ENCODE measurements at places on chromosomes 2 and 18.

DNA sequence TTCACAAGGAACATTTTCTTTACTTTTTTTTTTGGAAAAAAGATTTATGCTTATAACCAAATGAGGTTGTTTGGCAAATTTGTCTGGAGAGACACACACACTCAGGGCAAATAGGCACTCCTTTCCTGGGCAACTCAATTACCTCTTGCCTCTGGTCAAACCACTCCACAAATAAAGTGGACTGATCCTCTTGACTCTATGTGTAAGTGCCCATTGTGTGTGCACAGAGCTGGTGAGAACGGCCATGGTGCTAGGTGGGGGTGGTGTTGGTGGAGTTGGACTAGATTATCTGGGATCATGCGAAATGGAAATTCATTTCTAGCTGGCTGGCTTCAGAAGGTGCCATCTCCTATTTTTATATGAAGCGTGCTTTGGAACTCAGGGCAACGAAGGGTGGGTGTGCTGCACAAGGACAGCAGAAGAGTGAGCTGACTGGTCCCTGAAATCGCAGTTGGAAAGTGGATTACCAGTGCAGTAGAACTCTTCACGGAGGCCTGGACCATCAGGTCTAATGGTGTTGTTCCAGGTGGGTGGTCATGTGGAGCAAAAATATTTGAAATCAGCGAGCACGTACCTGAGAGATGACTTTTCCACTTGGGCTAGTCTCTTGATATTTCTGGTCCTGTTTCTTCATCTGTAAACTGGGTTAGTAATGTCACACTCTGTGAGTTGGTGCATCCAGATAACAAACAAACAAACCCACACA is 149.9 kb downstream of the RPIA start:
- DNase-seq, result no peak
- H3K4me3 ChIP-seq, result no peak overlapping the region
- no peak overlapping the region for H3K27ac ChIP-seq
- no peaks in the 10 kb centered on the region for H3K4me1 ChIP-seq
- H3K36me3 ChIP-seq, result no peaks in the 10 kb centered on the region

- DNase-seq, result no peak
- H3K27ac ChIP-seq, result no peak overlapping the region
- H3K27me3 ChIP-seq, result no peaks in the 10 kb centered on the region
- no peaks in the 10 kb centered on the region for H3K36me3 ChIP-seq
- H3K4me1 ChIP-seq, result no peaks in the 10 kb centered on the region
These were observed 56.2 kb downstream of the HNMT start for GRCh38 chr2:138020432-138020831.

GRCh38 chr2:199704358-199705238 is 146.4 kb downstream of the FTCDNL1 start:
- no peaks in the 10 kb centered on the region for H3K27me3 ChIP-seq
- H3K4me3 ChIP-seq, result no peak overlapping the region
- DNase-seq, result no peak
- H3K36me3 ChIP-seq, result no peaks in the 10 kb centered on the region
- no peak overlapping the region for H3K27ac ChIP-seq

DNA sequence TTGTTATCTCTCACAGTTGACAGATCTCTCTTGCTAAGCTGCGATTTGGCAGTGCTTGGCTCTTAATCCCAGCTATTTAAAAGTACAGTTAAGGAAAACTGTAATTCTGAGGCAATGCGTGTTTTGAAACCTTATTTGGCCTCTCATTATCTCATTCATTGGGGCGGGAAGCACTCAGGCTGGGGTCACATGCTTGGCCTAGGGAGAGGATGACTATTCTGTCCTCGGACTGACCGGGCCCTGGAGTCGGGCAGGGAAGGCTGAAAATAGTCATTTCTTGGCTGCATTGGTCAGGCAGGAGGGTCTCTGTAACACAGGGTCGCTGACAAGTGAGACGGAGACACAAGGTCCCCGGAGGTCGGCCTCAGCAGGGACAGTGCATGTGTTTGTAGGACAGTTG is 20.2 kb upstream of the EMILIN2 start:
- no peak overlapping the region for H3K27ac ChIP-seq
- no peak for DNase-seq
- no peaks in the 10 kb centered on the region for H3K4me1 ChIP-seq
- no peaks in the 10 kb centered on the region for H3K36me3 ChIP-seq

- H3K27me3 ChIP-seq, result peaks cover 32% of the 10 kb centered on the region
- DNase-seq, result no peak
- H3K4me1 ChIP-seq, result no peaks in the 10 kb centered on the region
- H3K4me3 ChIP-seq, result no peak overlapping the region
These were observed 5.9 kb downstream of the GBX2 start for GRCh38 chr2:236162031-236162845.

DNA sequence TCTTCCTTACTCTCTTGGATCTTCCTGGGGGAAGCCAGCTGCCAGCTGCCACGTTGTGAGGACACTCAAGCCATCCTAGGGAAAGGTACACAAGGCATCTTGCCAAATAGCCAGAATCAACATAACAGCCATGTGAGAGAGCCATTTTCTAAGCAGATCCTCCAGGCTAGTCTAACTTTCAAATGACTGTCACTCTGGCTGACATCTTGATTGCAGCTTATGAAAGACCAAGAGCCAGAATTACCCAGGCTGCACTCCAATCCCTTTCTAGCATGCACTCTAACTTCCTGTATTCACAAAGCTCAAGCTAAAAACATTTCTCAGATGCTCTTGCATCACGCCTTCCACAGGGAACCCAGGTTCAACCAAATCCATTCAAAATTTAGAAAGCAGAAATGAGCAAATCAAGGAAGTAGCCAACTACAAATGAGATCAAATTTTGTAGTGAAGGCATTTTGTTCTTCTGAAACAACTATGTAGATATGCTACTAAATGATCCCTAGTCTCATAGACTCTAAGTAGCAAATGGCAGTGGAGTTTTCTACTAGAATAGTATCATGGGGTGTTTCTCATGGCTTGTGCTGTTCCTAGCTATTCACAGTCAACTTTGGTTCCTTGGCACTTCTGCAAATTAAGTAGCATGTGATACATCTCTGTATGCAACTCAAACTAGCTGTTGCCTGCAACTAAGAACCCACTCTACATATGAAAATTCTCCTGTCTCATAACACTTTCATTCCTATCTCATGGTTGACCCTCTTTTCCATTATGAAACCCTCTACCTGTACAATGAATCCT is 281.9 kb downstream of the ZEB2 start:
- no peaks in the 10 kb centered on the region for H3K27me3 ChIP-seq
- H3K4me3 ChIP-seq, result no peak overlapping the region
- no peaks in the 10 kb centered on the region for H3K36me3 ChIP-seq
- no peak for DNase-seq
- no peak overlapping the region for H3K27ac ChIP-seq

DNA sequence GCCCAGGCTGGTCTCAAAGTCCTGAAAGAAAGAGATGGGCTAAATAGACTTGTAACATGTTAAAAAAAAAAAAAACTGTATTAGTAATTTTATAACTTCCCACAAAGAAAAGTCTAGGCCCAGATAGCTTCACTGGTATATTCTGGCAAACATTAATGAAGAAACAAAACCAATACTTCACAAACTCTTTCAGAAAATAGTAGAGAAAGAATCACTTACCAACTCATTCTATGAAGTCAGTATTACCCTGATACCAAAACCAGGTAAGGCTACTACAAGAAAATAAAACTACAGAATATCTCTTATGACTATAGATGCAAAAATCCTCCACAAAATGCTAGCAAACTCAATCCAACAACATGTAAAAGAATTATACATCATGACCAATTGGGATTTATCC is 59.9 kb upstream of the ODC1 start:
- H3K27ac ChIP-seq, result no peak overlapping the region
- no peak for DNase-seq
- H3K27me3 ChIP-seq, result no peaks in the 10 kb centered on the region
- no peak overlapping the region for H3K4me3 ChIP-seq
- no peaks in the 10 kb centered on the region for H3K4me1 ChIP-seq

GRCh38 chr2:16140771-16141640 is 200.7 kb downstream of the MYCN start:
- no peak overlapping the region for H3K4me3 ChIP-seq
- H3K36me3 ChIP-seq, result no peaks in the 10 kb centered on the region
- DNase-seq, result no peak
- H3K27ac ChIP-seq, result no peak overlapping the region
- no peaks in the 10 kb centered on the region for H3K27me3 ChIP-seq
- H3K4me1 ChIP-seq, result no peaks in the 10 kb centered on the region

GRCh38 chr2:108935271-108935741 is 53.7 kb downstream of the EDAR start:
- no peak overlapping the region for H3K27ac ChIP-seq
- H3K4me3 ChIP-seq, result no peak overlapping the region
- DNase-seq, result peak; percentile 68
- no peaks in the 10 kb centered on the region for H3K36me3 ChIP-seq
- H3K27me3 ChIP-seq, result no peaks in the 10 kb centered on the region

DNA sequence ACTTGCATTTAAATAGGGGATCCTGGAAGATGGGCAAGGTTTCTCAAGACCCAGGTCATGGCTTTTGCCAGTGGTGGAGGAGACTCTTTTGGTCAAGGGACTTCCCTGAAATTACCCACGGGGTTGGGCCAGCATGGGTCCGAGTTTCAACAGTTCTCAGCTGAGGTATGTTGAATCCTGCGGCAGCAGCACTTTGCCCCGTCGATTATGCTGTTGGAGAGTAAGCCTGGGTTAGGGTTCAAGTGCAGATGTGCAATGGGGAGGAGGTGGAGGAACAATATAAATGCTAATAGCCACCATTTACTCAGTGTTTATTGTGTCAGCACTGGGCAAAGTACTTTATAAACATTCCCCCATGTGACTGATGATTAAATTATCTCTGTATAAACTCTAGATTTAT is 96.0 kb upstream of the GATA6 start:
- no peaks in the 10 kb centered on the region for H3K36me3 ChIP-seq
- no peak for DNase-seq
- H3K27me3 ChIP-seq, result no peaks in the 10 kb centered on the region
- no peaks in the 10 kb centered on the region for H3K4me1 ChIP-seq
- H3K4me3 ChIP-seq, result no peak overlapping the region

DNA sequence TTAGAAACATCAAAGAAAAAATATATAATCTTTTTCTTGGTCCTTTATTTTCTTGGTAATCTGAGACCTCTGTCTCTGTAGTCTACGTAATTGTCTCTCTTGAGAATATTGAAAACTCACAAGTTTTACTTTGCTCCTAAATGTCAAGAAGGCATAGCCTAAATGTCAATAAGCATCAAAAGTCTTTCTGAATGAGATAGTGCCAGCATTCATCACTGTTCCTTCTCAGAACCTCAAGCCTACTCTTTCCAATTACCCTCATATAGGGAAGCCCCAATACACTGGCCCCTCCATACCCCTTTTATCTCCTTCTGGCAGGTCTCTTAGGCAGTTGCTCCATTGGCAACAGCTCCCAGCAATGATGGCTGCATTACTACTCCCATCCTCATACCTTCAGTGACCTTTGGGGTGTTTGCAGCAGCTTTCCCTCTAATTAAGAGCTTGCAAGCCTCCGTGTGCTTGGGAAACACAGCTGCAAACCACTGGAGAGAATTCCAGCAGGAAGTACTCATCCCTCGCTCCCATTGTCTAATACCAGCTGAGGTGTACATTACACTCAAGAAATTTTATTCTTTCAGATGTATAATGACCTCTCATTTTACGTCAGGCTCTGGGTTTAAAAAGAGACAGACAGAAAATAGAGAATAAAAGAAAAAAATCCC is 95.8 kb downstream of the KYNU start:
- H3K27ac ChIP-seq, result no peak overlapping the region
- H3K36me3 ChIP-seq, result no peaks in the 10 kb centered on the region
- DNase-seq, result no peak
- no peak overlapping the region for H3K4me3 ChIP-seq

DNA sequence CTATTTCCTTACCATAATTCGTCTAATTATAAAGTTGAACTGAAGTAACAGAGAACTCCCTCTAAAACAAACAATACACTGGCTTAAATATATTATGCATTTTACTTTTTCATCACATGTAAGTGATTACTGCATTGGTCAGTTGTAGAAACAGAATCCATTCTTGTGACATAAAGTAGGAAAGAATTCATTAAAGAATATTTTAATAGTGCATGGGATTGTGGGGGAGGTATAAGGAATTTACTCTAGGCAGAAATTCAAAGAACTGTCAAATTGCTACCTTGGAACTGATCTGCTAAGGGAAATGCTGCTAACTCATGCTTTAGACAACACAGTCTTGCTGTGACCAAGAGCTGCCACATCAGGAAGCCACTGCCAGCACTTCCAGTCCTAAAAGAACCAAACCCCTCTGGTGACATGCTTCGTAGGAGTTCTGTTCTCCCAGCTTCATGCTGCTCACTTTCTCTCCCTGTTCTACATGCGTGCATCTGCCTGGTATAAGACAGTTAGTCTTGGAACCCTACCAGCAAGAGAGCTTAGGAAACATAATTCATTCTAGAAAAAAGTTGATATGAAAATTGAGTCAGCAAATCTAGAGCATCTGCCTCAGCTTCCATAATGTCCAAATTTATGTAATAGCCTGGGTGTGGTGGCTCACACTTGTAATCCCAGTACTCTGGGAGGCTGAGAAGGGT is 1137.6 kb upstream of the NXPH2 start:
- H3K27me3 ChIP-seq, result no peaks in the 10 kb centered on the region
- no peak overlapping the region for H3K27ac ChIP-seq
- H3K36me3 ChIP-seq, result no peaks in the 10 kb centered on the region
- DNase-seq, result peak; percentile 8
- H3K4me3 ChIP-seq, result no peak overlapping the region
- H3K4me1 ChIP-seq, result no peaks in the 10 kb centered on the region

DNA sequence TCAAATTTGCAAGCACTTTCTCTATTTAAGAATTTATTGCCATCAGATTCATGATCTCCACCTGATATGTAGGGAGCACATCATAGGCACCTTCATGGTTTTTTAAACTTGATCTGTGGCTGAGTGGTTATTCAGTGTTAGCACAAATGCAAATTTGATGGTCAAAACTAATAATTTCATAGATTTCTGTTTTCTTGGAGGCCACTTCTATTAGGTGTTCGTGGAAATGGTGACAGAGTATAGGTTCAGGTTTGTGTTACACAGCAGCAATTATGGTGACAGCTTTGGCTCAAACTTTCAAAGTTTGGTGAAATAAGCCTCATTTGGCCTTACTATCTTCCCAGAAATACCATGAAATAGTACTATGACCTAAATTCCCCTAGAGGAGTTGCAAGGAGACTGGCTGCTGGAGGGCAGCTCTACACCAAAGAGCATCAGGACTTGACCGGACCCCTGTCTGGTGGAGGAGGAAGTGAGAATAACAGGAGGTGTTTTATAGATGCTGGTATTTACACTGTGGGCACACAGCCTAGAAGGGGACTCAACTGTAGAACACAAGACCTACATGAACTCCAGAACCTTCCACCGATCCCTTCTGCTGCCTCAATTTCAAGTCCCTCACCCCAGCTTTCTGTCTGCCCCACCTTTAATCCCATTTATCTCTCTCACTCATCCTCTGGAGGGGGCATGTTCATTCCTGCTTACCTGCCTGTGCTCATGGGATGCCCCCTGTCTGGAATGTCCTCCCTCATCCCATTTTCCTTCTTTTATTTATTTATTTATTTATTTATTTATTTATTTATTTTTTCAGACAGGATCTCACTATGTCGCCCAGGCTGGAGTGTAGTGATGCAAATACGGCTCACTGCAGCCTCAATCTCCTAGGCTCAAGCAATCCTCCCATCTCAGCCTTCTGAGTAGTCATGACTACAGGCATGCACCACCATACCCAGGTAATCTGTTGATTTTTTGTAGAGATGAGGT is 132.9 kb upstream of the SIX2 start:
- no peaks in the 10 kb centered on the region for H3K27me3 ChIP-seq
- H3K36me3 ChIP-seq, result no peaks in the 10 kb centered on the region
- no peak overlapping the region for H3K4me3 ChIP-seq
- DNase-seq, result no peak
